ENCODE measurements at places on chromosomes 11 and 22.

DNA sequence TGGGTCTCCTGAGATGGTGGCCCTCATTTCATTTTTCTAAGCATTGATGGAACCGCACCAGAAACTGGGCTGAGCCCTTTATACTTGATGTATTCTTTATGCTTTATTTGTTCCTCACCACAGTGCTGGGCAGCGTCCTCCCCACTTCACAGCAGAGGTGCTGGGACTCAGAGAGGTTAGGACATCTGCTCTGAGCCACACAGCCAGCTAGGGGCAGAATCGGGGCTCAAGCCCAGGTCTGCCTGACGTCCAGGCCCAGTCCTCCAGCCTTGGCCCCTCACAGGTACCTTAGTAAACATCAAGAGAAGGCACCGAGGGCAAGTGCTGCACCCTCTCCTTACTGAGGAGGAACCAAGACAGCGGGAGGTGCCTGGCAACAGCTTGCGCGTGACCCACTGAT is 20.2 kb upstream of the SHISAL1 start:
- no peak for DNase-seq

- DNase-seq, result no peak
Measured at GRCh38 chr11:124331873-124332272, 11.9 kb upstream of the OR8D2 start.

GRCh38 chr22:30565341-30565740 is 9.1 kb downstream of the GAL3ST1 start:
- DNase-seq, result no peak

- DNase-seq, result no peak
Measured at GRCh38 chr11:9203691-9204311, 61.3 kb downstream of the DENND5A start.
